ENCODE measurements at places on chromosomes 5 and 9. TPM values are rescaled to one million over a fixed set of nuclear protein-coding genes. Genes with fewer than 3 reads are reported as not detected.

DNA sequence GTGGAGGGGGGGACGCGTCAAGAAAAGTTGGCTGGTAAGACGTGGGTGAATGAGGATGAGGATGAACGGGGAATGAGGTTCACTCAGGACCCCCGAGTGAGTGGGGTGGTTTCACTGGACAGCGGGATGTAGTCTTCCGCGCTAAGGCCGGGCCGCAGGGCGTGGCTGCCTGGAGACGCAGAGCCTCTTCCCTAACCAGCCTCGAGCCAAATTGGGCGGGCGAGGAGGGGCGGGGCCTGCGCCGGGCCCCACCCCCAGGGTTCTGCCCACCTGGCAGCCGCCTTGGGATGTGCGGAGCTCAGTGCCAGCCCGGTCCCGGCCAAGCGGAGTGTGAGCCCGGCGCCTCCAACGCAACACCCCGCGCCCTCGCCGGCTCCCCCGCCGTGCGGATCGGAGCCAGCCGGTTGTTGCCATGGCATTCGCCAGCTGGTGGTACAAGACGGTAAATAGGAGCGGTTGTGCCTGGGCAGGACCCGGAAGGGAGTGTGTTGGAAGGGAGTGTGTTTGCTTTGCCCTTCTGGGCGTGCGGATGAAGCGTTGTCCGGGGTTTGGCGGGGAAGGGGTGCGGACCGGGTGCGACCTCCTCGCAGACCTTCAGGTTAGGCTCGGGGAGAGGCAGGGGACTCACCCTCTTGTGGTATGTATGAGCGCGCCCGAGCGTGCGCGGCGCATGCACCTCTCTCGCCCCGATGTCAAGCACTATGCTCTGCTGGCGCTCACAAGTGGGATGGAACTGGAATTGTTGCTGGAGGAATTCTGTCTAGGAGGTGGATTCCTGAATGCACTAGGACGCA lies 746 bp downstream of the CAST start:
- DNase-seq = peak; percentile 96
- no peaks in the 10 kb centered on the region for H3K27me3 ChIP-seq
- no peaks in the 10 kb centered on the region for H3K36me3 ChIP-seq
- H3K4me1 ChIP-seq = peaks cover 9% of the 10 kb centered on the region

DNA sequence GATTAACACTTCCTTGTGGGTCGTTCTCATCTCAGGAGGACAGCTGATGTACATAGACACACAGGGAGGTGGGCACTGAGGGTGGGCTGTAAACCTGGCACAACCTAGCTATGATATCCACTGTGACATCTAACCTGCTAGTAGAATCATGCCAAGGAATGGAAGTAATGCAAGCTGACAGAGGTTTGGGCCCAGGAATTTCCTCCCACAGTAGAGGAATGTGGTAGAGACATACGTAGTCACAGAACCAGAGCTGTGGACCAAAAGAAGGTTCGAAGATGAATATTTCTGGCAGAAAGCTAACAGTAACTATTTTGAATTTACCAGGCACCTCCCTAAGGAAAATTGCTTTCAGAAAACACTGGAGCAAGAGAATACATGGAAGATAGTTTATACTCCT lies 15.2 kb upstream of the DNAJC25 start:
- no peak for DNase-seq
- no peak overlapping the region for H3K27ac ChIP-seq
- no peaks in the 10 kb centered on the region for H3K27me3 ChIP-seq
- H3K4me3 ChIP-seq = no peak overlapping the region
- no peaks in the 10 kb centered on the region for H3K36me3 ChIP-seq

DNA sequence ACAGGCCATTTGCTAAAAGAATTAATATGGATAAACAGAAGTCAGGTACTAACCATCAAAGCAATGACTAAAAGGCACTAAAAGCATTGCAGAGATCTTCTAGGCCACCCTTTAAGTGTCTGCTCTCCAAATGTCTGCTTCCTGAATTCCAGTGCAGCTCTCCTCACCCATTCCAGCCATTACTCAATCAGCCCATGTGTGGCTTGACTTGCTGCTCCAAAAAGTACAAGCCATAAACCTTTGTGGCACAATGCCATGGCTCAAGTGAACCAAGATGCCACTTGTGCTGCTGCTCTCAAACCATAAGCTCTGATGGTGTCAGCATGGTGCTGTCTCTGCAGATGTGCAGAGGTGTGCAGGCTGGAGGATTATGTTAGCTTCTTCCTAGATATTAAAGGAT lies 290.2 kb upstream of the POU5F2 start:
- H3K27me3 ChIP-seq = no peaks in the 10 kb centered on the region
- no peak overlapping the region for H3K4me3 ChIP-seq
- H3K27ac ChIP-seq = no peak overlapping the region
- H3K4me1 ChIP-seq = no peaks in the 10 kb centered on the region

DNA sequence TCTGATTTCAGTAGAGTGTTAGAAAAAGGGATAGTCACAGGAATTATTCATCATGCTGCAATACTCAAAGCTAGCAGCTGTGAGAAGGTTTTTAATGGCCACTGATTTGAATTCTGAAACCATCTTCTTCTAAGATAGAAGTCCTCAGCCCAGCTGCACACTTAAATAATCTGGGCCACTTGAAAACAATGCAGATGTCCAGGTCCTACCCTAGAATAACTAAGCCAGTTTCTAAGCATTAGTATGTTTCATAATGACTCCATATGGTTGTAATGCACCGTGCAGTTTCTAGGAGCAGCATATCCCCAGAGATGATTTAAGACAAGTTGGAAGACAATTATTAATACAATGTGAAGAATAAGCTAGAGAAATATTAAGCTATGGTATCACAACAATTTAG lies 159.9 kb upstream of the FBXL17 start:
- H3K4me1 ChIP-seq = no peaks in the 10 kb centered on the region
- no peak for DNase-seq
- H3K27me3 ChIP-seq = no peaks in the 10 kb centered on the region

DNA sequence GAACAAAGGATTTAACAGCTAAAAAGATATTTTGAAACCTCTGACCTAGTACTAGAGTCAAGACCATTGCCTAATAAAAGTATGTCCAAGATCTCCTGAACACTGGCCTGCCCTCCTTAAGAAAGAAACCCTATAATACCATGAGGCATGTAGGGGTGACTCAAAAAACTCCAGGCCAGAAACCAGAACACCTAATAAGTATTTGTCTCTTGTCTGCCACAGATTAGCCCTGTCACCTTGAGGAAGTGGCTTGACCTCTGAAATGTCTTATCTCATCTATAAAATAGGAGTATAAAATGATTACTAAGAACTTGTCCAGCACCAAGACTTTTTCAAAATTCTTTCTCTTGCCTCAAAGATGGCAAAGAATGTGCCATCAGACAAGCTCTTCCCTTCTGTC lies 125.5 kb upstream of the RASGRF2 start:
- DNase-seq = no peak
- no peak overlapping the region for H3K4me3 ChIP-seq
- no peaks in the 10 kb centered on the region for H3K27me3 ChIP-seq
- H3K4me1 ChIP-seq = no peaks in the 10 kb centered on the region
- no peak overlapping the region for H3K27ac ChIP-seq
- H3K36me3 ChIP-seq = no peaks in the 10 kb centered on the region

GRCh38 chr9:2257248-2257929 lies 242.2 kb downstream of the SMARCA2 start:
- no peaks in the 10 kb centered on the region for H3K36me3 ChIP-seq
- H3K27ac ChIP-seq = no peak overlapping the region
- H3K4me1 ChIP-seq = no peaks in the 10 kb centered on the region
- no peak overlapping the region for H3K4me3 ChIP-seq

GRCh38 chr5:80125962-80126480 lies 90.9 kb downstream of the THBS4 start:
- no peaks in the 10 kb centered on the region for H3K27me3 ChIP-seq
- no peaks in the 10 kb centered on the region for H3K36me3 ChIP-seq
- no peak for DNase-seq

DNA sequence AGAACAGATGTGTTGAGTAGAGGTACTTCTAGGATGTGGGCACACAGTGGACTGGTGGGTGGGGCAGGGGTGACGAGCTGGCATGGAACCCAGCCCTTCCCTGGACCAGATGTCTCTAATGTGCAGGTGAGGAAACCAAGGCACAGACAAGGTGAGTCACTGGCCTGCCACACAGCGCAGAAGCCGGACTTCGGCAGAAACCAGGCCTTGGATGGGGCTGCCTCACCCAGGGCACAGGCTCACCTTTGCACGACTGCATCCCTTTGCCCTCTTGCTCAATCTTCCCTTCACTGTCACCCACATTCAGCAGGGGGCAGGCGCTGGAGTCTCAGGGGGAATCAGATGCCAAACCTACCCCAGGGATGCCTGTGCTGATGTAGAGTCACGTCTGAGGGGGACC lies 65.4 kb upstream of the LMX1B start:
- no peak overlapping the region for H3K4me3 ChIP-seq
- no peaks in the 10 kb centered on the region for H3K4me1 ChIP-seq
- H3K27me3 ChIP-seq = no peaks in the 10 kb centered on the region
- no peaks in the 10 kb centered on the region for H3K36me3 ChIP-seq
- H3K27ac ChIP-seq = no peak overlapping the region

DNA sequence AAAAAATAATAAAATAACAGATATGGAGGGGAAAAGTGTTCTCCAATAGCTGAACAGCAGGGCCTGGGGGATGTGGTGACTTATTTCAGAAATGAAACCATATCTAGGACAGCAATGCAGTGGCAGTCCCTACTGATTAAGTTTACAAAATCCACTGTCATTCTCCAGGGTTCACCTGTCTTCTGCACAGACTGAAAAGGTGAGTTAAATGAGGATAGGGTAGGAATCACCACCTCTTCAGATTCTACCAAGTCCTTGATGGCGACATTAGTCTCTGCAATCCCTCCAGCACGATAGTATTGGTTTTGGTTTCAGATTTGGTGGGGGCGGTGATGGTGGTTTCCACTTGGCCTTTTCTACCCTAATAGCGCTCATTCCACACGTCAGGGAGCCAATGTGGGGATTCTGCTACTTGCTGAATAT lies 32.3 kb upstream of the NPM1 start:
- DNase-seq = no peak
- H3K4me3 ChIP-seq = no peak overlapping the region
- no peaks in the 10 kb centered on the region for H3K27me3 ChIP-seq
- H3K4me1 ChIP-seq = no peaks in the 10 kb centered on the region

DNA sequence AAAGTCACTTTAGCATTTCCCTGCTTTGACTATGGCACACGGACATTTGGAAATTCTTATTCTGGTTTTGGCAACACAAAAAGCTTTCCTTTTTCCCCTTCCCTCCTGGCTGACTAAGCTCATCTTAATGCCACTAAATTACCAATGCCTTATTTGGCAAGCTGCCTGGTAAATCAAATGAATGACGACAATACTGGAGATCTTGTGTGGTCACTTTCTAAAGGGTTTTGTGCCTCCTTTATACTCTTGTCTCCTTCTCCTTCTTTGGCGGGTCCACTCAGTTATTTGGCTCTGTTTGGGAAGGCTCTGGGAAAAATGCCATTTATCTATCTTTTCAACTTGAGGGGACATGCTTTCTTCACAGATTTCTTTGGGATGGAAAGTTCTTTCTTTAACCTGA lies 34.9 kb downstream of the SH3GL2 start:
- H3K4me1 ChIP-seq = no peaks in the 10 kb centered on the region
- H3K27ac ChIP-seq = no peak overlapping the region

GRCh38 chr9:36341936-36342577 lies 58.0 kb downstream of the RNF38 start:
- no peak overlapping the region for H3K4me3 ChIP-seq
- H3K4me1 ChIP-seq = no peaks in the 10 kb centered on the region
- peaks cover 15% of the 10 kb centered on the region for H3K36me3 ChIP-seq
- H3K27me3 ChIP-seq = no peaks in the 10 kb centered on the region
- DNase-seq = no peak

DNA sequence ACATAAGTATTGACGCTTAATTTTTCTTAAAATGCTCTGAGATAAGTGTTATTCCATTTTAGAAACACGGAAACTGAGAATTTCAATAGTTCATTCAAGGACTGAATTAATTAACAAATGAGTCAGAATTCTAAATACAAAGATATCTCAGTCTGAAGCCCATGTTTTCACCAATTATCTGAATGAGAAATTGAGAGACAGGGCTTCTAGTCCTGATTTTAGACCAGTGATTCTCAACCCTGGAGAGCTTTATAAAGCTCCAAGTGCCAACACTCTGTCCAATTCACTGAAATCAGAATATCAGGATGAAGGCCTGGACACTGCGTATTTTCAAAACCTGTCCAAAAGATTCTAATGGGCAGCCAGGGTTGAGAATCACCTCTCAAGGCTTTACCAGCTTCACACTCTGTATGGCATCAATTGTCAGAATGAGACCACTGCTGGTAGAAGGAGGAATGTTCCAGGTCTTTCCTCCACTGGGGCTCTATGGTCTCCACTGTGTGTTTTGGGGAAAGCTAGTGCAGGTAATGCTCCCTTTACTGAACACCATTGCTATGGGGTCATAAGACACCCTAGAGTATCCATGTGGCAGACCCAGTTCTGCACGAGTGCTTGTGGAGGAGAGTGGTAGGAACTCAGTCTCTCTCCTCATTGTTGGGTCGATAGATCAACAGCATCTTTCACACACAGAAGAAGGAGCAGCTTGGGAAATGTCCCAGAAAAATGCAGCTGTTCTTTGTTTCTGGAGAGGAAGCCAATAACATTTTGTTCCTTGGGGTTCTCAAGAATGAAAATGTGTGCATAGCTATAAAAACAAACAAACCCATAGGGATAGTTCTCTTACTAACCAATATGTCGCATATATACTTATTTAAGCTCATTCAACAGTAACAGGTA lies 99.7 kb upstream of the OSMR start:
- no peak overlapping the region for H3K4me3 ChIP-seq
- H3K36me3 ChIP-seq = no peaks in the 10 kb centered on the region
- no peak overlapping the region for H3K27ac ChIP-seq
- H3K4me1 ChIP-seq = no peaks in the 10 kb centered on the region
- no peaks in the 10 kb centered on the region for H3K27me3 ChIP-seq
- no peak for DNase-seq

- DNase-seq = no peak
- H3K27ac ChIP-seq = peak overlapping the region; percentile 85
- no peaks in the 10 kb centered on the region for H3K36me3 ChIP-seq
Measured at GRCh38 chr9:98147582-98147981, 28.6 kb upstream of the TRIM14 start.

DNA sequence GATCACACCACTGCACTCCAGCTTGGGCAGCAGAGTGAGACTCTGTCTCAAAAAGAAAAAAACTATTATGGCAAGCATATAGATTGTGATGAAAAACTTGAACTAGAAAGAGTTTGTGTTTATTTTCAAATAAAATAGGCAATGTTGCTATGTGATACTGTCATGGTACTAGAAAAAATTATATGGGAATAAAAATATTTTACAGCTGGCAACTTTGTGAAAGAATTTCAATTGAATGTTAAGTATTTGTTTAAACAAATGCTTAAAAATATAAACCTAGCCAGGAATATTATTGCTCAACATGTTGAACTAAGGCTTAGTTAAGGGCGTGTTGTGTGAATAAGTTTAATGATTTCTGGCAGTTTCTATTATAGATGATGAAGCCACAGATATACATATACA lies 31.7 kb downstream of the HSDL2 start:
- H3K36me3 ChIP-seq = no peaks in the 10 kb centered on the region
- no peaks in the 10 kb centered on the region for H3K27me3 ChIP-seq
- DNase-seq = no peak
- no peak overlapping the region for H3K27ac ChIP-seq
- no peak overlapping the region for H3K4me3 ChIP-seq

PDE6A gene
- 2.7 TPM for total RNA-seq

GLRA1 gene
- total RNA-seq = not detected

HEMGN gene
- 0.22 TPM for total RNA-seq

TAF11L5 gene
- not detected for total RNA-seq

PTGS1 gene
- 26.7 TPM for total RNA-seq

C5orf58 gene
- not detected for total RNA-seq

OBP2B gene
- not detected for total RNA-seq
